Inflammatory macrophage (primary cell): ENCODE measurements at places on chromosomes 3 and 15.
A peak's percentile ranks its signal among the peaks of the same experiment; 100 is the strongest.

DNA sequence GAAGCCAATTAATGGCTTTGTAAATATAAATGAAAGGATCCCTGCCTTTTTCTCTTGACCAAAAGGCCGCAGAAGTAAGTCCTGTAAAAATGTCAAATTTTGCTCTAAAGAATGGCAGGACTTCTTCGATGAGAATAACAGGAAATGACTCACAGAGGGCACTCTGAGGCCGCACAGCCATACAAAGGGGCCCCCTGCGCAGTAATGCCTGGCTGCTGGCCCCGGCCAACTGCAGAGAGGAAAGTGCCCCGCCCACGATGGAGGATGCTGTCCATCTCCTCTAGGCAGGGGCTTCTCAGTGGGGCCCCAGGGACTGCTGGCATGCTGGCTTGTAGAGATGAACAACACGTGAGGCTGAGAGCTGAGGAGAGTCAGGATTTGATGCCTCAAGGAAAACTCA lies 18.1 kb upstream of the SCN10A start:
- peak; percentile 42 for DNase-seq

GRCh38 chr3:169062501-169062900 lies 601.0 kb downstream of the MECOM start:
- no peak for DNase-seq

DNA sequence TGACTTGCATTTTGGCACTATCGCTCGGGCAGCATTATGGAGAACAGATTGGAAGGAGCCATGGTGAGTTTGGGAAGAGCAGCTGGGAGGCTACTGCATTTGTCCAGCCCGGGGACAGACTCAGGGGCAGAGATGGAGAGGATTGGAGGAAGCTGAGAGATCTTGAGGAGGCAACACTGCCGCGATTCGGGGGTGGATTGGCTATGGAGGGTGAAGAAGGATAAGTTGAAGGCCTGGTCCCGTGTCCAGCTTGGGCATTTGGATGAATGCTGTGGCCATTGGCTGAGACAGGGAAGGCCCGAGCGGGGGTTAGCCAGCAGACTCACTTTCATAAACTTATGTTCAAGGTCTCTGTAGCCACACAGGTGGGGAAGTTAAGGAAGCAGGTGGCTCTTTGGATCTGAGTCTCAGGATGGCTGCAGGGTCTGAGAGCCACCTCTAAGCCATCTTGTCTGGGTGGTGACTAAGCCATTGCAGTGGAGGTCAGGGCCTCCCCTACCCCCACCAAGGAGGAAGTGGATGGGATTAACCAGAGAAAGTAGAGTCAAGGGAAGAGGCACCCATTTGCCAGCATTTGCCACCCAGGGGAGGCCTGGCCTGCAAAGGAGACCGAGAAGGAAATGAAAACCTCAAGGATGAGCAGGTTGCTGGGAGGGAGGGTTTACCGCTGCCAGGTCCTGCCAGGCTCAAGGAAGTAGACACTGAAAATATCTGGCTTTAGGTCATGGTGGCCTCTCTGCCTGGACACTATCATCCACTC lies 144.0 kb upstream of the TLE3 start:
- DNase-seq, result no peak

- DNase-seq, result no peak
These were observed 421.7 kb downstream of the TUSC7 start for GRCh38 chr3:117131259-117131658.

- DNase-seq, result no peak
These were observed 7.8 kb downstream of the DNASE1L3 start for GRCh38 chr3:58202917-58203360.
